ENCODE measurements at places on chromosomes 3 and 15. TPM values are rescaled to one million over a fixed set of nuclear protein-coding genes. Genes with fewer than 3 reads are reported as not detected.

BCHE gene
- not detected for total RNA-seq

CNTN6 gene
- total RNA-seq = 0.21 TPM

CLCN2 gene
- total RNA-seq = 0.63 TPM

GOLGA8M gene
- 1.2 TPM for total RNA-seq

PEX11A gene
- total RNA-seq = 0.42 TPM

ERICH6 gene
- total RNA-seq = 0.21 TPM

MORC1 gene
- total RNA-seq = 0.84 TPM

RASL12 gene
- not detected for total RNA-seq

KIF15 gene
- 1.5 TPM for total RNA-seq

ARGFX gene
- total RNA-seq = not detected

CHRM5 gene
- total RNA-seq = not detected

IGSF10 gene
- 0.10 TPM for total RNA-seq

PCOLCE2 gene
- total RNA-seq = not detected

NPRL2 gene
- 11.1 TPM for total RNA-seq

PYDC2 gene
- total RNA-seq = not detected

LCTL gene
- not detected for total RNA-seq

Data from mononuclear cell (primary cell).